COR-L47 (cell line): ENCODE measurements at places on chromosomes 3 and 15.
A peak's percentile ranks its signal among the peaks of the same experiment; 100 is the strongest.

DNA sequence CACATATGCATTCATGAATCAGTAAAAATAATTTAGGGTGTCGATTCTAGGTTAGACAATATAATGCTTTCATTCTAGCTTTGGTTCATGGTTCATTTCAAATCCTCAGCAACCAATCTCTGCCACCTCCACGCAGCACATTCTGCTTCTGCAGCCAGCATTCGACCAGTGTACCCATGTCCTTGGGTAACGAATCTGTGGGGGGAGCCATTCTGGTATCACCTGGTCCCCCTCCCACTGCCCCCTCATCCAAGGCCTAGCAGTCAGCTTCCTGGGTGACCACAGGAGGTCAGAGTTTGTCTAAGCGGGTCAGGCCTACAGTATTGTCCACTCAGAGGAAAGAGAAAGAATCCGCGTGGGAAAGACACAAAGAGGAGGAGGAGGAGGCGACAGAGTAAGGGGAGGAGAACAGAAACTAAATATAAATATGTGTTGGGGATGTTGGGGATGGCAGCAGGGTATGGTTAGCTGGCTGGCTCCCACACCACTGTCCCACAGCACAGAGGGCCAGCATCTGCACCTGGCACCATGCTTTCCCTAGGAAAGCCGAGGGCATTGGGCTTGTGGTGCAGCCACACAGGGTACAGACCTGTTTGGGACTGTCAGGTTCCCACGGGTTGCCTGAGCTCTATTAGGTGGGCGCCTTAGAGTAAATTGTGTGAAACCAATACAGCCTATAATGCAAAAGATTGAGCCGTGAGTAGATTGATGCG, 12.1 kb downstream of the PAK6 start:
- no peak for DNase-seq

DNA sequence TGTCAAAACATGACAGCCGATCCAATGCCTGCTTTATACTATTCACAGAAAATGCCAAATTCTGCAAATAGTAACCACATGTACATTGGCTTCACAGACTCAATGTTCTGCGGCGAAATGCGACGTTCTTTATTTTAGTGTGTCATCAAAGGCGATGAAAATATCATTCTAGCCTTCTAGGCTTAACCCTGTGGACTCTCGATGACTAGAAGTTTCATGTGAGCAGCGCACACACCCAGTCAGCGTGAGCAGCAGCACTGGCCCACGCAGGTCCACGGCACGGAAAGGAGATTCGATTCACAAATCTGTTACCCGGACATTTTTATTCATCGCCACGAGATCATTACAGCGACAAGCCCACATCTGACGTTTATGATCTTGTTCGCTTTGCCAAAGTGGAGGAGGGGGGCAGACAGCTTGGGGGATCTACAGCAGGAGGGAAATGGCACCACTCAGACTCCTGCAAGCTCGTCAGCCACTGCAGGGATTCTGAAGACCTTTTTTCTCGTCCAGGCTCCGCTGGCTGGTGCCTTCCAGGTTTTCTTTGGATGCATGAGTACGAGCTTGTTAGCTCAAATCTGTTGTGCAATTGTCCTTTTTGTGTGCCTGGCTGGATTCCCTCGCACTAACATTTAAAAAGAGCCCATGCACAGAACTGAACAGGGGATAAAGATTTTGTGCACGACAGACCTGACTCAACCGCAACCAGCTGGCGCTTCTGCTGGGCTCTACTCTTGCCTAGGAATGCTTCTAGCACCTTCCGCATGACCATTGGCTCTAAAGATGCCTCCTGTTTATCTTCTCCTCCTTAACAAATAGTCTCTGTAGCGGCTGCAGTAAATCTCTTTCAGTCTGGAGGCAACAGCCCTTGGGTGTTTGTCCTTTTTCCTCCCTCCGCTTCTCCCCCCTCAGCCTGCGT, 938.4 kb downstream of the MCTP2 start:
- DNase-seq, result no peak

GRCh38 chr15:83030021-83030420, 18.6 kb upstream of the C15orf40 start:
- DNase-seq, result no peak

DNA sequence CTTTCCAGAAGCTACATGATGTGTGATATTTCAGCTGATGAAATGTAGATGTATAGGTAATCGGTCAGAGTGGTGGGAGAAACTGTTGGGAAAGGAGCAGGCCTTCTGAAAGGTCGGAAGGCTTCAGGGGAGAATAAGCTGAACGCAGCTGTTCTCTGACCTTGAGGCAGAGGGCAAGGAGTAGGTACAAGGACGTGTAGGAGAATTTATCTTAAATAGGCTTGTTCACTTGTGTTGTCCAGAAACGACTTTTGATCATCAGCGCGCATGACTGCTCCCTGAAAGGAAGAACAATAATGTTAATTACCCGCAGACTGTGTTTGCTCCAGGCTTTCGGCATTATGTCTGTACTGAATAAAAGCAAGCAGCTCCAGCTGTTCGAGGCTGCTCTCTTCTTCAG, 39.6 kb downstream of the GPR160 start:
- no peak for DNase-seq

DNA sequence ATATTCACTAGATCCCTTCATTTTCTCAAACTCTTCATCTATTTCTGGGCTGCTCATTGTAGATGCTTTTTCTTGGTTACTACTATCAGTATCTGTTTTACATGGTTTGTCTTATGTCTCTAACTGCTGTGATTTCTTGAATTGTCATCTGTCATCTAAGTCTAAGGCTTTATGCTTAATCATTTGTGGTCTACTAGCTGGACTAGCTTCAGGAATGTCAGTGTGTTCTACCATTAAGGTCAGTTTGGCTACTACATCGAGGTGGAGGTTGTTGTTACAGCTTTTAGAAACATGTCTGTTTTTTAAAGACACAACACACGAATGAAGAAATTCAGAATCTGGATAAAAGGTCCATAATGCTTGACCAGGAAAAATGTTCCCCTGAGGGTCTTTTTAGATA, 82.2 kb downstream of the ABI3BP start:
- DNase-seq, result no peak

DNA sequence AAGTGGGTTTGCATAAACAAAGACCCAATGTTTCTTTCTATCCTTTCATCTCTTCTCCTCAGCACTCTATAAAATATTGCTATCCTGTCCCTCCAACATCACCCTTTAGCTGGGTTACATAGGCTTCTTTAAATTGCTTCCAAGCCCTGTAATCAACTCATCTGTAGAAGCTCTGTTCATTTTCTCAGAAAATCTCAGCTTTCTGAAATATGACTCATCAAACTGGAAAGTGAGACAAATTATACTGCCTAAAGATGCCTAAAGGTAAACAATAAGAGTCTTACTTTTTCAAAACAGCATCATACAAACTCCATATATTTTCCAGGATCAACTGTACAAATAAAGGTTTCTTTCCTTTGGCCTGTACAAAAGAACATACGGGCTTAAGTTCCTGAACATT, 33.8 kb downstream of the EFL1 start:
- no peak for DNase-seq

- DNase-seq, result no peak
These were observed 3.7 kb downstream of the MEIS2 start for GRCh38 chr15:37096558-37097143.

DNA sequence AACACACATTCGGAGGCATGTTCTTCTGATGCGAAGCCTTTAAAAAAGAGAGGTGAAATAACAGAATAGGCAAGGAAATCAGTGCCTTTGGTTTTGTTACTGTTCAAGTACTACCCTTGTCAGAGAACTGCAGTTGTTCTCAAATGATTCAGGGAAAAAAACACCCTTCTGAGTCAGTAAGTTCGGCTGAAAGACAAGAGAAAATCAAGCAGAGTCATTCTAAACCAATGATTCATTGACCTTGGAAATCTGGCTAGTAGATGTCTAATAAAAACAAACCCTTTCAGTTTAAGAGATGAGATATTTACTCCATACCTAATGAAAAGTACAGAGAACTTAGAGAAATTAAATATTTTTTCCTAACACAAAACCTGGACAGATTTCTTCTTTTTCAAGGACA, 72.7 kb upstream of the ABI3BP start:
- no peak for DNase-seq

GRCh38 chr3:119400466-119400865, 62.9 kb downstream of the TMEM39A start:
- DNase-seq, result no peak

- DNase-seq, result no peak
These were observed 3.6 kb upstream of the DAZL start for GRCh38 chr3:16608816-16609215.

DNA sequence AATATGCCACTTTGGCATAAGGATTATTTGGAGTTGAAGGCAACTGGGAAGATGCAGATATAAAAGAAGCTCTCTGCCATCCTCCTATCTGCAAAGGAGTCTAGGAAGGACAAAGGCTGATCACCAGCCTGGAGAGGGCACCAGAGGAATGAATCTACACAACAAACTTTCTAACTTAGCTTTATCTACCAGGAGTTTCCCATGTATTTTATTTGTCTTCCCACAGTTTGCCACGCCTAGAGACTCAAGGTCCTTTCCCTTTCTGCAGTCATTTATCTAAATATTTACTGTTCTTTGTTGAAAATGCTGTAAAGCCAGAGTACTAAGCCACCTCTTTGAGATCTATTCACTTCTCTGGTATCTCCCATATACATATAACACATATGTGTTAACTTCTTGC, 32.2 kb downstream of the GPR176 start:
- peak; percentile 12 for DNase-seq

DNA sequence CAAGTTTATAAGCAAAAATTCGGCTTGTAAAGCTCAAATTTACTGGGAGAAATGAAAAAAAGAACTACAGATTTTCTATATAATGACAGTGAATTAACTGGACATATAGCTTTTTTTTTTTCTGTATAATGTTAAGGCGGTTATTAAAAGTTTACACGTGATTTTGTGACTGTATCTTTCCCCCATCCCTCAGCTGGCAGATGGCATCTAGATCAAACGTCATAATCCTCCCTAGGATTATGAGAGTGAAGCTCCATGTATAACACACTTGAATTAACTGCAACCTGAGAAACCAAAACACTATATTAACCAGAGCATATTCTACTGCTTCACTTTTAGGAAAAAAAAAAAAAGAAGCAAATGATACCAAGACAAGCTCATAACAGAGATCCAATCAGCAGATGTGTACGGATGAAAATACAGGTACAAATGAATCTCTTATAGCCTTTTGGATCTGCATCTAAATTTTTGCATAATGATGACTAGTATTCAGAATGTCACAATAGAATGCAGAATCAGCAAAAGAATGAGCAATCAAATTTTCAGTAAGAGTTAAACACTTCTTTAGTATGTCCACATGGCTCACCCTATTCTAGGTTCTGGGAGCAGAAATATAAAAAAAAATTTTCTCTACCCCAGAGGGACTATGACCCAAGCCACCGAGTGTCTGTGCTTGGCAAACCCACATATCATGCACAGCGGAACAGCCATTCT, 12.4 kb downstream of the MOBP start:
- DNase-seq, result no peak

DNA sequence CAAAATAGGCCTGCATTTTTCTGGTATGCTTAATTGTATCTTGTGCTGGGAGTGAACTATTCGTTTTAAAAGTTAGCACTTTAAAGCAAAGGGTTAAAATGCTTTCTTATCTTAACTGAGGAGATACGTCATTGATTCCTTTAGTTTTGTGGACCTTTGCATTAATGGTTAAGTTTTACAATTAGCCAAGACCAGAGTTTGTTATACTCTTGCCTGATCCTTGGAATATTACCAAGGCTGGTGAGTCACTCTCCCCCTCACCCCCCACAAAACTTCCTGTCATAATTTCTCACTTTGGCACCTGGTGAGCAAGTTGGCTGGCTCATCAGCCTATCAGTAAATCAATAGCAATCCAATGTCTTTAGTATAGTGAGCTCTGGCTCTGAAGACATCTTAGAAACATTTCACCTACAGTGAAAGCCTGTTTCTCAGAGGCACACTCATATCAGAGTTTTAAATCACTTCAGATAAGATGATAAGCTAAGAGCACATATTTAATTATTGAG, 26.7 kb downstream of the SLC2A2 start:
- no peak for DNase-seq

DNA sequence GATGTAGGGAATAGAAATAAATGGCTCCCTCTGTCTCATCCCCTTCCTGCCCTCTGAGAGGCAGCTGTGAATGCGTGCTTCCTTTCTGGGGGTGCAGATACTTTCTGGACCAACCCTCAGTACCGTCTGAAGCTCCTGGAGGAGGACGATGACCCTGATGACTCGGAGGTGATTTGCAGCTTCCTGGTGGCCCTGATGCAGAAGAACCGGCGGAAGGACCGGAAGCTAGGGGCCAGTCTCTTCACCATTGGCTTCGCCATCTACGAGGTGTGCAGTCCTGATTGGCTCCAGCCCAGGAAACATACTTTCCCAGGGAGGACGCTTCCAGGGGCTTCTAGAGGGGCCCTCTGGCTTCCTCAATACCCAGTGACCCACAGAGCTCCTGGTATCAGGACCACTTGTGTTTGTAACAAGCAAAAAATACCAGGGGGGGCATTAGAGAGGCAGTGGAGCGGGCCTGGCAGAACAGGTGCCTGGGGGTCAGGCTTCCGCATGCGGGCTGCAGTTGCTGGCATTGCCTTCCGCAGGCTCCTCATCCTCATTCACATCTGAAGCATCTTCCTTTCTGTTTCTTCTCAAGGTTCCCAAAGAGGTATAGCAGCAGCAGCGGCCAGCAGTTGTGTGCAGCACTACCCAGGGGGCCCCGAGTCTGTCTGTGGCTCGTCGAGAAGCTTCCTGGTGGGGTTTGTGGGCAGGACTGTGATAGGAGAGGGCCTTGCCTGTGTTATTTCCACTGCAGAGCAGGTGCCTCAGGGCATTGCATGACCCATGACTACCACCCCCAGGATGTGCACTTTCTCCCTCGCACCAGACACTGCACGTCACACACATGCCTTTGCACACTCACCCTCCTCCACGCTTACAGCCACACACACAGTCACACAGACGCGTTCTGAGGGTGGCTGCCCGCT, 42.5 kb downstream of the CAPN3 start:
- DNase-seq, result no peak

DNA sequence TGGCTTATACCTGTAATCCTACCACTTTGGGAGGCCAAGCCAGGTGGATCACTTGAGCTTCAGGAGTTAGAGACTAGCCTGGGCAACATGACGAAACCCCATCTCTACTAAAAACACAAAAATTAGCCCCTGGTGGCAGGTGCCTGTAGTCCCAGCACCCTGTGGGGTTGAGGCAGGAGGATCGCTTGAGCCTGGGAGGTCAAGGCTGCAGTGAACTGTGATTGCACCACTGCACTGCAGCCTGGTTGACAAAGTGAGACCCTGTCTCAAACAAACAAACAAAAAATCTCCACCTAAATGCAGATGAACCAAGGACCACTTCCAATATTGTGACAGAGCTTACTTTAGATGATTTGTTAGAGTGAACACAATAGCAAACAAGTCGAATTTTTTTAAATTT, 53.7 kb downstream of the TP53BP1 start:
- DNase-seq, result no peak
